ENCODE measurements at places on chromosomes 13 and 19.
A peak's percentile ranks its signal among the peaks of the same experiment; 100 is the strongest.

DNA sequence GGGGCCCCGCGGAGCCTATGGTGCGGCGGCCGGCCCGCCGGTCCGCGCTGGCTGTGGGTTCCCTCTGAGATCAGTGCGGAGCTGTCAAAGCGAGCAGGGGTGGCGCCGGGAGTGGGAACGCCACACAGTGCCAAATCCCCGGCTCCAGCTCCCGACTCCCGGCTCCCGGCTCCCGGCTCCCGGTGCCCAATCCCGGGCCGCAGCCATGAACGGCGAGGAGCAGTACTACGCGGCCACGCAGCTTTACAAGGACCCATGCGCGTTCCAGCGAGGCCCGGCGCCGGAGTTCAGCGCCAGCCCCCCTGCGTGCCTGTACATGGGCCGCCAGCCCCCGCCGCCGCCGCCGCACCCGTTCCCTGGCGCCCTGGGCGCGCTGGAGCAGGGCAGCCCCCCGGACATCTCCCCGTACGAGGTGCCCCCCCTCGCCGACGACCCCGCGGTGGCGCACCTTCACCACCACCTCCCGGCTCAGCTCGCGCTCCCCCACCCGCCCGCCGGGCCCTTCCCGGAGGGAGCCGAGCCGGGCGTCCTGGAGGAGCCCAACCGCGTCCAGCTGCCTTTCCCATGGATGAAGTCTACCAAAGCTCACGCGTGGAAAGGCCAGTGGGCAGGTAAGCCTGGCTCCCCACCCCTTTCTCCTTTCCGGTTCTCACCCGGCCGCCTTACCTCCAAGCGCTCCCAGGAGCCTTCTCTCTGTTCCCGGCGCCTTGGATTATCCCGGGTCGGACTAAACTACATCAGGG lies at the start of gene PDX1:
Gene PDX1 (plus strand): TSS at position 67 of the 743 bp plus-strand sequence. CDS start 139 bp downstream, at position 206.
- no peak for DNase-seq

GRCh38 chr19:12782424-12783290 lies 7.3 kb upstream of the HOOK2 start:
- no peak for DNase-seq

- DNase-seq = no peak
Observed at GRCh38 chr19:46724468-46724867, 7.6 kb upstream of the PRKD2 start.

DNA sequence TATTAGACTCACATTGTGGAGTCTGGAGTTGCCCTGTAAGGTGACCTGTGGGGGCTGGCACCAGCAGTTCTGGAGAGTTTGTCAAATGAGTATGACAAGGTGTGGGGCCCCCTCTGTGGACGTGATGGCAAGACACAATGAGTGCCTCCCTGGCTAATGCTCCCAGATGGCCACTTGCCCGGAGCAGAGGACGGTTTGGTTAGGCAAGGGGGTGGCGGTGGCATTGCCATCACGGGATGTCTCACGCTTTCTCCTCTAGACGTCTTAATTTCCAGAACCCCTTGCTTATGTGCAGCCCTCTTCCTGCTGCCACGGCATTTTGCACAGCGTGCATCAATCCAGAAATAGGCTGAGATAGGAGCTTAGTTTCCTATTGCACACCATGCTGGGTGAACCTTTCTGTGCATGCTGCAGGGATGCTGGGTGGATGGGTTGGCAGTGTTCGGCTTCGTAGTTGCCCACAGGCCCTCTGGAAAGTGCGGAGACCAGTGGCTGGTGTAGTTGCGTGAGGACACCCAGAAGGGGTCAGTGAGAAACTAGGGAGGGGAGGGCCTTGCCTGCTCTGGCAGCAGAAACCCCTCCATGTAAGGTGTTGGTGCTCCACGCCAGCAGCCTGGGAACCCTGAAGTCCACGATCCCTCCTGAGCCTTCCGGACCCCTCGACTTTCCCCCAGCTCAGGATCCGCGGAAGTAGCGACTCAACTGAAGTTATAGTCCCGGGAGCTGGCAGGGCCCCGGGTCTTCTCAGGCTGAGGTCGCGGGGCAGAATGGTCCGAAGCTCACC lies 18.1 kb upstream of the LRP3 start:
- peak; percentile 28 for DNase-seq

- no peak for DNase-seq
Observed at GRCh38 chr13:90645582-90645981, 701.9 kb upstream of the MIR17HG start.

DNA sequence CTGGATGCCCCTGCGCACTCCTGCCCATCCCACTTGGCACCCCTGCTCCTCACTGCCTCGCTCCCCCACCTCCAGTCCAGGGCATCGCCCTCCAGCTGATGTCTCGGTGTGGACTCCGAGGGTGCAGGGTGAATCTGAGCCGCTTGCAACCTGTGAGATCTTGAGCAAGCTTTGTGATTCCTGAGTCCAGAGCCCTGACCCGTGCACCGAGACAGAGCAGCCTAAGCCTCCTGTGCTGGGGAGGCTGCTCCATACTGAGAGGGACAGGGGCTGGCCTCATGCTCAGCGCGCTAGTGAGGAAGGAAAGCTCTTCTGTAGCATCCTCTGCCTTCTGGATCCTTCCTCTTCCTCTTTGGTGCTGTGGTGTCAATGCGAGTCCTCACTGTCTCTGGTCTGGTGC lies 116.0 kb downstream of the TEX29 start:
- no peak for DNase-seq

- no peak for DNase-seq
Observed at GRCh38 chr19:7287722-7288121, 6.5 kb downstream of the INSR start.

GRCh38 chr13:105506463-105506862 lies 1029.0 kb downstream of the EFNB2 start:
- no peak for DNase-seq

DNA sequence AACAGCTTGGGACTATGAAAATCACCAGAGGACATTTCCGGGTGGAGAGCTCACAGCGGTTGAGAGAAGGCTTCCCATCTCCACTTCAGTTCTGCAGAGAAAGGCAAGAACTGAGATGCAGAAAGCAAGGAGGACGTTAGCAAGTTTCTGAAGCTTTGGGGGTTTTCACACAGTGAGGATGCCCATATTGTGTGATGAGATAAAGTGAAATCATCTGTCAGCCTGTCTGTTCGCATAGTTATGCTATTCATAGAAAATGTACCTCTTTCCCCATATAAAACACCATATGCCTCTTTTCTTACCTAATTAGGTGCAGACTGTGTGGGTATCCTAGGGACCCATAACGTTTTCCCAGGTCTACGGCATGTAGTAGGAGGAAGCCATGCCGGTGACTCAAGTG lies 27.5 kb downstream of the ZIC5 start:
- no peak for DNase-seq

DNA sequence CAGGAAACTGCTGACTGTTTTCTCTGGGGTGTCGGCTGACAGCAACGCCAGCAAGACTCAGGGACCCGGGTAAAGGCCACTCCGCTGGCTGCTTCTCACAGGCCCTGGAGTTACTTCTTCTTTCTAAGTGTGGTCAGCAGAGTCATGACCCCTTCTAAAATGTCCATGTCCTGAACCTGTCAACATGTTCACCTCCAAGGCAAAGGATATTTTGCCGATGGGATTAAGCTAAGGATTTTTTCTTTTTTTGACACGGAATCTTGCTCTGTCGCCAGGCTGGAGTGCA lies 7.9 kb downstream of the PEX11G start:
- DNase-seq = no peak

- DNase-seq = no peak
Observed at GRCh38 chr19:17775245-17775927, 19.6 kb upstream of the B3GNT3 start.

GRCh38 chr13:23922005-23922932 lies 25.0 kb upstream of the C1QTNF9B start:
- no peak for DNase-seq

GRCh38 chr19:8731428-8732169 lies 10.2 kb downstream of the OR2Z1 start:
- DNase-seq = peak; percentile 2

DNA sequence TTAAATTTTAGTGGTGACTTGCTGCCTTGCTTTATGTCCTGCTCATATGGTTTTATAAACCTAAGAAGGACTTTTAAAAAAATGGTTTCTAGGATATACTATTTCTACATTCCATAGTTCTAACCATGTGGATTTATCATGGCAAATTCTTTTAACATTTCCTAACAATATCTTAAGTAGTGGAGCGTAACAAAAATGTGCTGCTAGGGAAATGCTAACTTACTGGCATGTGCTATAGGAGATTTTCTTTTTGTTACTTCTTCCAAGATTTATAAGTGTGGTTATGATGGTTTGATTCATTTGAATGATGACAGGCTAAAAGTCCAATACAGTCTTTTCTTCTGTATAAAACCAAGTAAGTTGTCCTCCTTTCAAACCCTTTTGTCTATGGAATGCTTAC lies 713.7 kb downstream of the SLITRK1 start:
- DNase-seq = no peak

Measured in thymus (tissue), 14 donors.